HuH-7 (cell line): ENCODE measurements at places on chromosomes 4 and X.

- DNase-seq = no peak
Measured at GRCh38 chr4:141102367-141102766, 30.9 kb downstream of the RNF150 start.

DNA sequence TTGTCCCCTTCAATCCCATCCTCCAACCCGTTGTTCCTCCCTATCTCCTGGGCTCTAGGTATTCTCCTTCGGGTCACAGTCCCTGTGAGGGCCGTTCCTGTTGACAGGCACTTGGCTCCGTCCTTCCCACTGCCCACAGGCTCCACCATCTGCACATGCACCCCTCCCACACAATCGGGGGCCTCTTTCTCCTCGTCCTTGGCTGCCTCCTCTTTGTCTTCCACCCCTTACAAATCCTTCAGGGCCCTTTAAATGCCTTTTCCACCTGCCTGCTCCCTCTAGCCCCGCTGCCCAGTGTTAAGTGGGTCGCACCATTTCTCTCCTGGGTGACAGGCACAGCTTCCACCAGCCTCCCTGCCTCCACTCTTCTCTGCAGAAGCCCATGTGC is 2.7 kb upstream of the AVPR2 start:
- DNase-seq = no peak

DNA sequence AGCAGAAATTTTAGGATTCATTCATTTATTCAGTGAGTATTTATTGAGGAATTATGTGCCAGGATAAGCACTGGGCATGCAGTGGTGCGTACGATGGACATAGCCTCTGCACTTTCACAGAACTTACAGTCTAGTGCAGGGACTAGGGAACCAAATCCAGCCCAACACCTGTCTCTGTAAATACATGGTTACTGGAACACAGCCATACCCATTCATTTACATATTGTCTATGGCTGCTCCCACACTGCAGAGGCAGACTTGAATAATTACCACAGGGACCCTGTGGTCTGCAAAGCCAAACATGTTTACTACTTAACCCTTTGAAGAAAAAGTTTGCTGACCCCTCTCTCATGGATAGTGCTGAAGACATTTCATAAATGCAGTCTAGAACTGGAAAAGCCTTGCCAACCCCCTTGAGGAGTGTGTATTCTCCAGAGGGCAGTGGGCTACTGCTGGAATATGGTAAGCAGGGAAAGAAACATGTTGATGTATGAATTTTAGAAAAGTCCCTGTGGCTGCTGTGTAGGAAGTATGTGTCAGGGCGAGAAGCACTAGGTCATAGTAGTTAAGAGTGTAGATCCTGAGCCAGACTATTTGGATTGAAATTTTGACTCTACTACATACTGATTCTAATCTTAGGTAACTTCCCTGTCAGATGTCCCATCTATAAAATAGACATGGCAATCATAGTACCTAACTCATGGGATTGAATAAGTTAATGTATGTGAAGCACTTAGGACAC is 75.5 kb downstream of the GALNT7 start:
- DNase-seq = no peak

DNA sequence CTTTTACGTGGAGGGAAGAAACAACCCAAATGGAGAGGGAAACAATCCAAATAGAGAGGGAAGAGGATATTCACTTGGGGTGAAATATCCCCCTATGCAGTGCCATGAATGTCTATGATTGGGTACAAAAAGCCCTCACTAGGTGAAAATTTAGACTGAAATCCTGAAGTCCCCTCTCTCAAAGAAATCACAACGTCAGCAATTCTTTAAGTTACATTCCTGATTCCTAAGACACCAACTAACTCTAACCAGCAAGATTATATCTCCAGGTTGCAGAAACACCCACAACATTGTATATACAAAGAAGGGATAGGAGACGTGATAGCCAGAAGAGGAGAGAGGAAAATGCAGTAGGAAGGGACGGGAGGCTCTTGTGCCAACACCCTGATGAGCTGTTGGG is 374.3 kb downstream of the DCAF12L2 start:
- no peak for DNase-seq

DNA sequence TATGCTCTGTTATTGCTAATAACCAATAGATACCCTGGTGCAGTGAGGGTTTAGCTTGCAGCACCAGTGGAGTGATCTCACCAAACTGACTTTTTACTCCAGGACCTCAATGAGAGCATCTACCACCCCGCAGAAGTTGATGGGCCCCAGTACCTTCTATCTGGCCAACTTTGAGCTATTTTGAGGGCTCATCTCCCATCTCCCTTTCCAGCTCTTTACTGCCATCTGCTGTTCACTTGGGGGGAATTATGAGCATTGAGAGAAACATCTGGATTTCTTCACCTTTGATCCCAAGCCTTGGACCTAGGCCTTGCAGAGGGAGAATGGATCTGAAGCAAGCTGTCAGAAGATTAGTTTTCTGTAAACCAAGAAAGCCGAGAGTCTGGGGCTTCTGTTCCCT is 143.6 kb downstream of the TMEM164 start:
- peak; percentile 27 for DNase-seq

- DNase-seq = no peak
Measured at GRCh38 chr4:82744284-82744968, 54.2 kb downstream of the SCD5 start.

DNA sequence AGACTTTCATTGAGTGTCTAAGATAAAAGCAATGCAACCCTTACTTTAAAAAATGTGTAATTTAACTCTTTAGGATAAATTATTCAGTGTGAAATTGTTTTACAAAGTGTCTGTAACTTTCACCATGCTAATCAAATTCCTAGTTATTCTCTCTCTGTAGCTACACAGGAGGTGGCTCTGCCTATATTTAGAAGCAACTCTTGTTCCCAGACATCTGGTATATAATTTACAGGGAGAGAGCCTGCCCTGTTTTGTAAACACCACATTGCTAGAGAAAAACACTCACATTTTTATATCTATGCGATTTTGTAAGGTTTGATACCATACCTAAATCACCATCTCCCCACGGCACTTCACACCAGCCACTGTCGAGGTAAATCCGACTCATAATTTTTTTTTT is 35.5 kb upstream of the SPATA4 start:
- no peak for DNase-seq

- no peak for DNase-seq
Measured at GRCh38 chr4:52912608-52913007, 50.5 kb downstream of the RASL11B start.

- DNase-seq = no peak
Measured at GRCh38 chr4:53605783-53606182, 14.5 kb upstream of the LNX1 start.

- DNase-seq = no peak
Measured at GRCh38 chrX:8868906-8869305, 67.7 kb upstream of the FAM9A start.

DNA sequence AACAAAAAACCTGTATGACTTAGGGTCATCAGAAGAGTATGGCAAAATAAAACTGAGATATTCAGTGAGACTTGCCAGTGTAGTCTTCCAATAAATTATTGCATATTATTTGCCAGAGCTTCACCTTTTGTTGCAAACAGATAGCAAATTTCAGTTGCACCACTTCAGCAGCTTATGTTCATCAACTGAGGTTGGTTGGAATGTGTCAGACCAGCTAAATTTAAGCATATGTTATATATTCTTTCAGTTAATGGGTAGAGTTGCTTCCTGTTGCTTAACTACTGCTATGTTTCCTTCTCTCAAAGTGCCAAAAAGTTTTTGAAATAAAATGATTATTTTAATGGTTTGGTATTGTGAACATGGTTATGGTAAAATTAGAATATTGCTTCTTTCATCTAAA is 61.5 kb downstream of the GALNT7 start:
- DNase-seq = no peak

GRCh38 chr4:81197864-81198524 is 17.0 kb downstream of the PRKG2 start:
- DNase-seq = no peak

DNA sequence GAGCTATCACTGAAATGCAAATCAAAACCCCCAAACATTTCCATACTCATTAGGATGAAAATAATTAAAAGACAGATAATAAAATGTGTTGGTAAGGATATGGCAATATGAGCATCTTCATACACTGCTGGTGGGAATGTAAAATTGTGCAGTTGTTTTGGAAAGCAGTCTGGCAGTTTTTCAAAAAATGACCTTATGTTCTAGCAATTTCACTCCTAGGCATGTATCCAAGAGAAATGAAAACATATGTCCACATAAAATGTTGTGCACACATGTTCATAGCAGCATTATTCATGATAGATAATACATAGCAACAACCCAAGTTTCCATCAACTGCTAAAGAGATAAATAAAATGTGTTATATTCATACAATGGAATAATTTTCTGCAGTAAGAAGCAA is 14.8 kb upstream of the GPRASP2 start:
- DNase-seq = no peak

GRCh38 chr4:12138488-12138887 is 709.8 kb upstream of the HS3ST1 start:
- no peak for DNase-seq

DNA sequence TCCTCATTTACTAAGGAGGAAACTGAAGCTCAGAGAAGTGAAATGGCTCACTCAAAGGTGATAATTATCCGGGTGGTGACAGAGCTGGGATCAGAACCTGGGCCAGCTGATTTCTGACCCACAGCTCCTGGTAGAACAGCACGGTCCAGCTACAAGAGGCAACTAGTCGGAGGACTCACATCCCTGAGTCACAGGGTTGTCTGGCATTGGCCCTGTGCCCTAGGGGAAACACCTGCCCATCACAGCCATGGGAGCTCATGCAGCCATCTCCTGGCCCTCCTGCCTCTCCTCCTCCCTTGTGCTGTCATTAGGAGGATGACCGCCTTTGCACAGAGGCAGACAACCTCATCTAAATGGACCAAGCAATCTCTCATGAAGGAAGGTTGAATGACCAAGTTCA is 115.2 kb upstream of the TSPAN5 start:
- no peak for DNase-seq

DNA sequence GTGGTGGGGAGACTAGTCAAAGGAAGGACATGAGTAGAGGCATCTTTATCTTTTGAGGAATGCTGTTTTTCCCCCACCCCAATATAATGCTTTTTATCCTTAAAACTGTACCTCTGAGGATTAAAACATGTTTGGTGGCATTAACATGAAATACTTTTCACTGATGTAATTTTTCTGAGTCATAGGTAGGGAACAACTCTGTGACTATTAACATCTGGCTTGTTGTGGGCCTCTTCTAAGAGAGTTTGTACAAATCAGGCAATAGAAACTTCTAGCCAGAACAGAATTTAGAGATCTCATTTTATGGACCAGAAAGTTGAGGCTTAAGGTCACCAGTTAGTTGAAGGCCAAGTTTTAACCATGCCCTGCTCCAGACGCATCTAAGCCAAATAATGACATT is 207.6 kb downstream of the SOX3 start:
- no peak for DNase-seq

DNA sequence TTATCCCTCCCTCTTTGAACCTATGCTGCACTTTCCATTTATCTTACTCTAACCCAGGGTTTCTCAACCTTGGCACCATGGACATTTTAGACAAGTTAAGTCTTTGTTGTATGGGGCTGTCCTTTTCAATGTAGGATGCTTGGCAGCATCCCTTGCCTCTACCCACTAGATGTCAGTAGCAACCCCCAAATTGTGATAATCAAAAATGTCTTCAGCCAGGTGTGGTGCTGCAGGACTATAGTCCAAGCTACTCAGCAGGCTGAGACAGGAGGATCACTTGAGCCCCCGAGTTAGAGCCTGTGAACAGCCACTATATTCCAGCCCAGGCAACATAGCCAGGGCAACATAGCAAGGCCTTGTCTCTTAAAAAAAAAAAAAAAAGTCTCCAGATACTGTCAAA is 7.0 kb downstream of the LRCH2 start:
- no peak for DNase-seq

GRCh38 chr4:42709392-42710065 is 52.6 kb upstream of the ATP8A1 start:
- DNase-seq = no peak

- no peak for DNase-seq
Measured at GRCh38 chrX:117568238-117568637, 548.4 kb downstream of the KLHL13 start.

DNA sequence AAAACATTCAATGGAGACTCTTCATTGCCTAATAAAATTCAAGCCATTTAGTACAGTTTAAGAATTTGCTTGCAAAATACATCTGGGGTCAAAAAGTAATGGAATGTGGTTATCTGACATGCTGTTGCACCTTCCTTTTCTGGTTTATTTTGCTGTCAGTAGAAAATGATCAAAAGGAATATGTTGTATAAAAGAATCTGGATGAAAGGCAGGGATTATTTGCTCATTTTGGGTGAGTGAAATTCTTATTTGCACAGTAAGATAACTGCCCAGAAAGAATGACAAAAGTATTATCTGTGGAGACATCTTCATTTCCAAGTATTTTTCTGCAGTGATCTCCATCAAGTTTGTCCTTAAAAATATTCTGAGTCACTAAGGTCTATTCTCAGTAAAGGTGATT is 30.4 kb downstream of the BOD1L1 start:
- DNase-seq = no peak

DNA sequence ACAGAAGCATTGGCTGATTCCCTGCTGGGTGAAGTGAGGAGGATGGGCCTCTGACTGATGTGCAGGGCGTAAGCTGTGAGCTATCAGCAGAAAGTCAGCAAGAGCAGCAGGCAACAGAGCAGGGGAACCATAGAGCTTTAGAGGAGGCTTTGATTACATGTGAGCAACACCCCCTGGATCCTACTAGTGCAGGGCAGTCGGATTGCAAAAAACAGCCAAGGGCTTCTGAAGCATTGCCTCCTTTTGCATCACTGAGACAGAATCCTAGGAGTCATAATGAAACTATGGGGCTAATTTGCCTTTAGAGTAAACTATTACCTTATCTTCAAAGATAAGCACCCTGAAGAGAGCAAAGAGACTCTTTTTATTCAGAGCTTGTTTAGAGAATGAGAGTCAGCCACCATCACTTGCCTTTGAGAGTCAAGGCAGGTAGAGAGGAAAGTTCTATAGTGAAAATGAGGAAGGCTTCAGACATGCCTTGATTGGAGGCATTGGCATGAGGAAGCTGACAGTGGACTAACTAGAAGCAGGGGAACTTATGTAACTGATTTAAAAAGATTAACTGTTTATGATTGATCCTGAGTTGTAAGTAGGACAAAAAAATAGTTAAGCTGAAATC is 420.3 kb downstream of the PDHA2 start:
- no peak for DNase-seq

GRCh38 chrX:77901506-77901905 is 2.2 kb downstream of the COX7B start:
- no peak for DNase-seq

DNA sequence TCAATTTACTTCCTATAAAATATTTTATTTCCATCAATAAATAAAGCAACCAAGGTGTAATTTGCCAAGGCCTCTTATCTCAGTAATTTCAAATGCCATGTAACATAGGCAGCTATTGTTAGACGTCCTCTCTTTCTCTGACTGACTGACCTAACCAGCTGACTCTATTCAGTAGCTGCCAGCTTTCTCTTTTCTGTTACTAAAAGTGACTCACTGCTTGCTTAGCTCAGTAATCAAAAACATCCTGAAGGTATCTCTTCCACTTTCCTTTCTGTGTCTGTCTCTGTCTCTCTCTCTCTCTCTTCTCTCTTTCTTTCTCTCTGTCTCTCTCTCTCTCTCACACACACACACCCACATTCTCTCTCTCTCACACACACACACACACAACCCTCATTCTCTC is 134.2 kb downstream of the SPOCK3 start:
- DNase-seq = no peak

GRCh38 chr4:113607147-113607720 is 154.3 kb downstream of the CAMK2D start:
- DNase-seq = no peak
